ENCODE measurements at places on chromosomes 7 and 10.
A peak's percentile ranks its signal among the peaks of the same experiment; 100 is the strongest.

DNA sequence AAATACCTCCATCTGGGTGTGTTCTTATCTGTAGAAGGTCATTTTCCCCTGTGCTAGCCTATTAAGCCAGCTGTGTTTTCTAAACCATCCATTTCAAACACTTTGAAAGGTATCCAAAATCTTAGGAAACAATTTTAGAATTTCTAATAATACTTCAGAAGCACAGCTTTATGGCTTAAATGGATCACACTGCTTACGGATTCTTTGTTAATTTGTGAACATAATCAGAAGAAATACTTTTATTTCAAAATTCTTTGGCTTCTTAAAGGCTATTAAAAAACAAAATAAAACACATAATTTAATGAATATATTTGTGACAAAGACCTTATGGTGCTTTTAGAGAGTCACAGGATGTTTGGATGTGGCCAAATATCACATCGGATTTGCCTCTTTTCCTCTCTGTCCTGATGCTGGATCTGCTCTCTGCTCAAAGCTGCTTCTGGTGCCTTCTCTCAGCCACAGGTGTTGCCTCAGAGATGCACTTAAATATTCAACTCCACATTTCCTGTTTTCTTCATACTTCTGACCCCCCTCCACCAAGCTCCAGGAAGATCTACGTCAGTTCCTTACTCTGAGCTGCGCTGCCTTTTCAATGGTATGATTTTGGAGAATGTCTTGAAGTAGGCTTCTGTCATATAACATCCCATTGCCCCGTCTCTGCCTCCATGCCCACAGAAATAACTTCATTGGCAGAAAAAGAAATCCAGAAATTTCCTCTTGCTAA, 230.6 kb downstream of the MLLT10 start:
- DNase-seq, result no peak

DNA sequence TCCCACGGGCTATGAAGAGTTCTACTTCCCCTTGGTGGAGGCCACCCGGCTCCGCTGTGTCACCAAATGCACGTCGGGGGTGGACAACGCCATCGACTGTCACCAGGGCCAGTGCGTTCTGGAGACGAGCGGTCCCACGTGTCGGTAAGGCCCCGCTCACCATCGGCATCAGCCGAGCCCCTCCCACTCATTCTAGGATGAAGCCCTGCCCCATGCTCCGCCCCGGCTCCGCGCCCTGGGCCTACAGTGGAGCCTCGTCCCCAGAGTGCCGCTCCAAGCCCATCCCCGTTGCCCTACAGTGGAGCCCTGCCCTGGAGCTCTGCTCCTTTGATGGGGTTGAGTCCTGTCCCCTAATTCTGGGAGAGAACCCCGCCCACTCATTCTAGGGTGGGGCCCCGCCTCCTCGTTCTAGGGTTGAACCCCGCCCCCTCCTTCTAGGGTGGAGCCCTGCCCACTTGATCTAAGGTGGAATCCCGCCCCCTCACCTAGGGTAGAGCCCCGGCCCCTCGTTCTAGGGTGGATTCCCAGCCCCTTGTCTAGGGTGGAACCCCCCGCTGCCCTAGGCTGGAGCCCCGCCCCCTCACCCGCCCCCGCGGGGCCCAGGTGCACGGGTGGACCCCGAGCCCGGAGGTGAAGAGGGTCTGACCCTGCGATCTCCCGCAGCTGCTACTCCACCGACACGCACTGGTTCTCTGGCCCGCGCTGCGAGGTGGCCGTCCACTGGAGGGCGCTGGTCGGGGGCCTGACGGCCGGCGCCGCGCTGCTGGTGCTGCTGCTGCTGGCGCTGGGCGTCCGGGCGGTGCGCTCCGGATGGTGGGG, 3.4 kb upstream of the MUC12 start:
- peak; percentile 75 for DNase-seq

DNA sequence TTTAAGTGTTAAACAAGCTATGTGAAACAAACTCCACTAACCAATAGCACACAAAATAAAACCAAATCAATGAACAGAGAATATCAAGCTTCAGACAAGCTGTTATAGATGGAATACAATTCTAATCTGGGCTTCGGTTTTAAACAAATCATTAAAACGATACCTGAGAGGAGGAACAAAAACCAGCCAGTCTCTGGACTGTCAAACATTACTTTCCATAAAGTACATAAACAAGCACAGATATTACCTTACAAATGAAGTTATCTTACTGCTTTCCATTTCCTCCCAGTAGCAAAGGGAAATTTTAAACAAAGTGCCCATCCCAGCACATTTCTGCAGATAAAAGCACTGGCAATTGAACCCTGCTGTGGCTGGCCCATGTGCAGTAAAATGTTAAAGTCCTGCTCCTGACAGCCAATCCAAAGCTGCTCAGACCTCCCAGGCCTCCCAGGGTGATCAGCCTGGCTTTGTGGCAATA, 128.0 kb downstream of the NRCAM start:
- peak; percentile 10 for DNase-seq

- no peak for DNase-seq
These were observed 527.5 kb downstream of the INHBA start for GRCh38 chr7:41175435-41175834.

DNA sequence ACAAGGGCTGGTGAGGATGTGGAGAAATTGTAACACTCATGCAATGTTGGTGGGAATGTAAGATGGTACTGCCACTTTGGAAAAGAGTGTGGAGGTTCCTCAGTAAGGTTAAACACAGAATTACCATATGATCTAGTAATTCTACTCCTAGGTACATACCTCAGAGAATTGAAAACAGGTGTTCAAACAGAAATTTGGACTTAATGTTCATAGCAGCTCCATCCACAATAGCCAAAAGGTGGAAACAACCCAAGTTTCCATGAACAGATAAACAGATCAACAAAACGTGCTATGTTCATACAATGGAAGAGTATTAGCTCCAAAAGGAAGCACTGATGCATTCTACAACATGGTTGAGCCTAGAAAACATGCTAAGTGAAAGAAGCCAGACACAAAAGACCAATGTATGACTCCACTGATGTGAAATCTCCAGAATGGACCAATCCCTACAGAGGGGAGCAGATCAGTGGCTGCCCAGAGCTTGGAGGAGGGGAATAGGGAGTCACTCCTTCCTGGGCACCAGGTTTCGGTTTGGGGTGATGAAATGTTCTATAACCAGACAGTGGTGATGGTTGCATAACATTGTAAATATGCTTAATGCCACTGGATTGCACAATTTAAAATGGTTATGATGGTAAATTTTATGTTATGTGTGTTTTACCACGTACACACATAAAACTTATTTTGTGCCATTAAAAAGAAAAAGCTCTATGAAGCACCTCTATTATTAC, 5.7 kb upstream of the WDR86 start:
- peak; percentile 99 for DNase-seq

DNA sequence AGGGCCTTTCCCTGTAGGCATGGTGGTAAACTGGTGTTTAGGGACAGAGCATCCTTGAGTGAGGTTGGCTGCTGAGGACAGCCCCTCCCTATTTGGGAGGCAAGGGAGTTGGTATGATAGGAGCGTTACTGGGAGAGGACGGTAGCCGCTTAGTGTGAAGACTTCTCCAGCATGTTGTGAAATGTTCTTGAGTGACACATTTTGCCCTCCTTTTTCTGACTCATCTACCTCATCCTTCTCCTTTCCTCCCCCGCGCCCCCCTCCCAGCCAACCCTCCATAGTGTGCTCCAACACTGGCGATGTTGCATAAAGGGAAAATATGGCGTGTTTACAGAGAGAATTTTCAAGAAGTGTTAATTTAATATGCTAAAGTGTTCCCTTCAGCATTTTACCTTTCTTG, 645.0 kb upstream of the GALNT17 start:
- no peak for DNase-seq

DNA sequence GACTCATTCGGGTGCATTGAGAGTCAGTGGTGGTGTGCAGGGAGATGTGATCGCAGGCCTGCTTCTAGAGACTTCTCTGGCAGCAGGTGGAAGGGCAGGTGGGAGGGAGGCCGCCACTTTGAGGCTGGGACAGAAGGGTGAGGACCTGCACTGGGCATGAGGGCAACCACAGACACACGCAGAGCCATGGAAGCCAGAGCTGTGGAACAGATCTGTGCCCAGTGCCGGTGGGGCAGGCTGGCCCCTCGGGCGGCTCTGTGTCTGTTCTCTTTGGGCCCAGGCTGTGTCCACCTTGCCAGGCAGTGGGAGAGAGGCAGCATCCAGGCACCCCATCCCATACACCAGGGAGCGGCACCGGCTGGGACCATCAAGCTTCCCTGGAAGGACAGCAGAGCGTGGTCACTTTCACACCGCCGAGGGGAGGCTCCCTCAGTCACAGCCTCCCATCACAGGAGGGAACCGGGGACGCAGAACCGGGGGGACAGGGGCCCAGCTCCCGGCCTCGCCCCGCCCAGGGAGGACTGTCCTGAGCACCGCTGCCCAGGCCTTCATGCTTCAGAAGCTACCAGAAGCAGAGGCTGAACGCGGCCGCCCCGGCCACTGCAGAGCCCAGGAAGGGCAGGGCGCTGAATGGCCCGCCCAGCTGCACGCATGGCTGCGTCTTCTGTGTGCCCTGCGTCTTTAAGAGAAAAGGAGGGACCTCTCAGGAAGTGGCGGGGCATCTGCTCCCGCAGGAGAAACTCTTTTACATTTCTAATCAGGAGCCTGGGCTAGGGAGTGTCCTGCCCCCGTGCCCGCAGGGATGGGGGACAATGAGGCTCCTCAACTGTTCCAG, 32.1 kb downstream of the EN2 start:
- no peak for DNase-seq

DNA sequence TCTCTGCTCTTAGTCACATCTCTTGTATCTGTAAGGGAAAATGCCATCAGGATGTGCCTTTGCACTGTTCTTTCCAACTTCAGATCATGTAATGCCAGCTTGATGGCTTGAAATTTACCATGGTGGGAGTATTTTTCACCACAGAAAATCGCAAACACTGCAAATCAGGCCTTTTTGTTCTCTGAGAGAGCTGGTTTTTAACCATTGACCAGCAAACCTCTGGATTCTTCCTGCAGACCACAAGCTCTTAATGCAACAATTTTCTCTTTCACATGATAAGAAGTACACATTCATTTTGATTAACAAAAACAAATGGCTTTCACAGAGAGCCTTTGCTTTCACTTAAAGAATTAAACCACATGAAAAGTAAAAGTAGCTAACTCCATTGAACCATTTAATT, 145.4 kb upstream of the NEBL start:
- no peak for DNase-seq

- DNase-seq, result no peak
These were observed 88.6 kb downstream of the XRCC2 start for GRCh38 chr7:152587366-152587765.

DNA sequence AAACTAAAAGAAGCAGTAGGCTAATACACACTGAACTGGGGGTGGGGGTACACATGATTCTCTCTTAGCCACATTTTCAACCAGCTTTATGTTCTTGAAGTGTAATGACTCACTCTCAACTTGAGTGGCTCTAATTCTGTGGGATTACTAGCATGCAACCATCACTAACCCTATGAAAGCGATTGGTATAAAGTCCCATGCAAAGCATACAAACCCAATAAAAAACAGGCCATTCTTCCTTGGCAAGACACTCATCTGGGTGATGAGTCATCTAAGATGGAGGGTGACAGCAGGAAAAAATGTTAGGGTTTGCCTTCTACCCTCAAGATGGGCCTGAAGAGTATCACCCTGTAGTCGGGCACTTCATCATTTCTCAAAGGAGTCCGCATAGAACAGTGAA, 14.9 kb upstream of the PON3 start:
- DNase-seq, result no peak

GRCh38 chr7:73397521-73398281, 35.9 kb upstream of the FZD9 start:
- DNase-seq, result no peak

GRCh38 chr7:53542157-53542556, 506.7 kb downstream of the POM121L12 start:
- no peak for DNase-seq
